ENCODE measurements at places on chromosomes 1 and 21. TPM values are rescaled to one million over a fixed set of nuclear protein-coding genes. Genes with fewer than 3 reads are reported as not detected.

Gene LMOD1
- polyA plus RNA-seq = 6.0 TPM

Gene CAPN2
- polyA plus RNA-seq = 195 TPM

Gene IL24
- polyA plus RNA-seq = 0.39 TPM

Gene SEC22B
- 38.8 TPM for polyA plus RNA-seq

Gene PLA2G2D
- not detected for polyA plus RNA-seq

Gene CACHD1
- 59.2 TPM for polyA plus RNA-seq

Gene TSEN15
- polyA plus RNA-seq = 44.3 TPM

Gene RGS13
- polyA plus RNA-seq = not detected

Gene HSD3B1
- polyA plus RNA-seq = not detected

Gene NBPF4
- polyA plus RNA-seq = not detected

Gene THBS3
- 47.5 TPM for polyA plus RNA-seq

Gene EXTL1
- 1.5 TPM for polyA plus RNA-seq

Gene TMOD4
- polyA plus RNA-seq = 1.1 TPM

Gene BTBD8
- polyA plus RNA-seq = 6.6 TPM

Gene RNF187
- 84.3 TPM for polyA plus RNA-seq

Gene NHLH1
- polyA plus RNA-seq = 0.33 TPM

Gene RCSD1
- 12.6 TPM for polyA plus RNA-seq

Gene DAB1
- 6.0 TPM for polyA plus RNA-seq

Gene PLCH2
- 1.4 TPM for polyA plus RNA-seq

Gene IFNAR1
- polyA plus RNA-seq = 33.2 TPM

Gene GUCA2B
- not detected for polyA plus RNA-seq

Gene SLC35F3
- 0.58 TPM for polyA plus RNA-seq

Gene KRTAP19-1
- not detected for polyA plus RNA-seq

Gene CXADR
- polyA plus RNA-seq = 31.4 TPM

Gene MYBPH
- polyA plus RNA-seq = 0.17 TPM

Gene LCE1C
- polyA plus RNA-seq = not detected

Gene WASF2
- 116 TPM for polyA plus RNA-seq

Gene TNFRSF4
- polyA plus RNA-seq = 1.7 TPM

Gene MFSD2A
- 1.7 TPM for polyA plus RNA-seq

Gene PTAFR
- 2.4 TPM for polyA plus RNA-seq

Gene DISP3
- 2.4 TPM for polyA plus RNA-seq

Gene SPRR1A
- polyA plus RNA-seq = not detected

Gene REN
- polyA plus RNA-seq = 138 TPM

Gene KRTAP12-2
- not detected for polyA plus RNA-seq

Gene FTCD
- polyA plus RNA-seq = 21.6 TPM

Gene RYR2
- 1.2 TPM for polyA plus RNA-seq

Gene DMBX1
- polyA plus RNA-seq = 0.09 TPM

Gene FLG2
- polyA plus RNA-seq = 0.26 TPM

Gene CD1D
- 5.5 TPM for polyA plus RNA-seq

Gene CDC42BPA
- 40.8 TPM for polyA plus RNA-seq

Gene DNALI1
- 63.5 TPM for polyA plus RNA-seq

Gene ANKRD13C
- polyA plus RNA-seq = 30.0 TPM

Gene FBXO2
- polyA plus RNA-seq = 1.6 TPM

Gene CDK11B
- polyA plus RNA-seq = 44.7 TPM

Gene ARHGAP30
- polyA plus RNA-seq = 2.1 TPM

Gene CACNA1S
- 0.41 TPM for polyA plus RNA-seq

Gene FAM163A
- polyA plus RNA-seq = 1.0 TPM

Gene TSPEAR
- polyA plus RNA-seq = 0.55 TPM

Gene FCRL6
- 0.49 TPM for polyA plus RNA-seq

Gene S100B
- polyA plus RNA-seq = 4.5 TPM

Gene ANXA9
- polyA plus RNA-seq = 15.2 TPM

Gene S100A7A
- polyA plus RNA-seq = not detected

Gene PRDM16
- 7.1 TPM for polyA plus RNA-seq

Gene ABCA4
- 13.2 TPM for polyA plus RNA-seq

Gene SPATA21
- 0.21 TPM for polyA plus RNA-seq

Data from left renal cortex interstitium (tissue), 4 donors.